K562 (cell line): ENCODE measurements at places on chromosomes 12 and 14.

- no peak for DNase-seq
These were observed 1073.0 kb upstream of the FLRT2 start for GRCh38 chr14:84456946-84457345.

DNA sequence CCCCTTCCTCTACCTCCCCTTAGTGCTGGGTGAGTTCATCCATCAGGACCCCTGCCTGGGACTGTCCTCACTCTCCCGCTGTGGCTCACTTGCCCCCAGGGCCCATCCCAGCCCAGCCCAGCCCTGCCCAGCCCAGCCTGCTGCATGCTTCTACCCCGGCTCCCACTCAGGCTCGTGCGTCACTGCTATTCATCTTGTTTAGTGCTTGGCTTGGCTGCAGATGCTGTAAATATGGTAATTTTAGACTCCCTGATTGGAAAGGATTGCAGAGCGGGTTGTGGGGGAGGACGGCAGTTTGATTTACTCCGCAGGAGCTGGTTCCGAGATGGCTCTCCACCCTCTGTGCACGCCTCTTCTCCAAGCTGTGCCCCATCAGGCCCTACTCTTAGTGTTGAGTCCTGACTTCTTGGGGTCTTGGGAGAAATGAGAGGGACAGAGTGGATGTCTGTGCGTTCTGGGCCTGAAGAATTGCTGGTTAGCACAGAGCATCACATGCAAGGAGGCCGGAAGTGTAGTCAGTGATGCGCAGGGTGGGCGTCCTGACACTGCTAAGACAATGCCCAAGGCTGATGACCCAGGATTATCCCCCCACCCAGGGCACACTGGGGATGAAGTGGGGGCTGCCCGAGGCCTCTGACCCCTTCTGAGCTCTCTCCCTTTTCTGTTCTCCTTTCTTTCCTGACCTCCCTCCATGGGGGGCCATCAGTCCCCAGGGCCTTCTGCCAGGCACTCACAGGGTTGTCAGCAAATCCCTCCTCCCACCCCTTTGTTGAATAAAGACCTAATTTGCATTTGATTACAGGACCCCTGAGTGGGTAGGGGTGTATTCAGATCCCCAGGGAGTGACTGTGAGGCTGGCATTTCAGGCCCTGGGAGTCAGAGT lies 244.4 kb downstream of the ZFP36L1 start:
- no peak for DNase-seq

DNA sequence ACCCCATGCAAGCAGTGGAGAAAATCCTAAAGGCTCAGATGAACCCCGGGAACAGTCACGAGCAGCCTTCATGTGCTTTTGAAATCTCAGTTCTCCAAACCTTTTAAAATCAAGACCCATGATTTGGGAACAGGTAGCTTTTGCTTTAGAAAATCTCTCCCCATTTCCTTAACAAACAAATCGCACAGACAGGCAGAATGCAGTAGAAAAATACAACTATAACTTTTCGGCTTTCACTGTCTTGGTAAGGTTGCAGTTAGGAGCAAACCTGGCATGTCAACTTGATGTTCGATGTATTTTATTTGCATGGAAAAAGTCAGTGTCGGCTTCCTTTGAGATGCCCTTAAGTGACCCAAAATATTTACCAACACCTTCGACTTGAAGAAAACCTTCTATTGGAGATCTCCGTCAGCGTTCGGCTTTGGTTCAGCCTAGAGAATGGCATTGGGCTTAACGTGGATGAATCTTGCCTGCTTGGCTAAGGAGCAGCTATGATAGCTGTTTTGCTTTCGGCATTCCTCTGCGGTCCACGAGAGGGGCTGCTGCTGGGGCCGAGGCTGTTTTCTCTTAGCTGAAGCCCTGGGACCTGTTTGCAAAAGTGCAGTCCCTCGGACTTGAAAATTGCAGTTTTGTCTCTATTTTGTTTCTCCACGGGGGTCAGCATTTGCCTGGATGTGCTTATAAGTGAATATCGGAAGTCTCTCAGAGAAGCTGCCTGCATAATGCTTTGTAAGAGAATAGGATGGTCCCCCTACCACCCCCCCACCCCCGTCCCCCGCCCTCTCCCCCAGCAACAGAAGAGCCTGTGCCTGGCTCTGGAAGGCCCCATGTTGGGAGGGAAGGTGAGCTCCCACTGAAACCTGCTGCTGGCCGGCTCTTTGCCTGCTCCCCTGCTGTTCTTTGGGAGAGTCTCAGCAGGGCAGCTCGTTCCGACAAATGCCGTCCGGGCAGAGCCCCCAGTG lies 122.8 kb downstream of the AACS start:
- no peak for DNase-seq

DNA sequence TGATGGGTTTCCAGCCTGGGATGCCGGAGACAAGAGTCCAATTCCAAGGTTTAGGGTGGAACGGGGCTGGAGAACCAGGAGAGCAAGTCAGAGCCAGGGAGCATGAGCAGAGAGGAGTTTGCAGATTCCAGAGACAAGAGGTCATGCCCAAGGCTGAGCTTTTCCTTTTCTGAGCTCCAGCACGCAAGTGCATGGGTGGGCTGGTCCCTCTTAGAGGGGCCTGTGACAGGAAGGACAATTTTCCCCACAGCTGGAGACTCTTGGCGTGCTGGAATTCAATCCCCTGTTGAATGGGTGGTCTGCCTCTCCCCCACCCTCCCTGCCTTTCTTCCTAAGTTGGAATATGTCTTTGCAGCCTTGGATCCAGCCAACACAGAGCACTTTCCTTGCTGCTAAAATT lies 431.9 kb downstream of the BCL11B start:
- no peak for DNase-seq

DNA sequence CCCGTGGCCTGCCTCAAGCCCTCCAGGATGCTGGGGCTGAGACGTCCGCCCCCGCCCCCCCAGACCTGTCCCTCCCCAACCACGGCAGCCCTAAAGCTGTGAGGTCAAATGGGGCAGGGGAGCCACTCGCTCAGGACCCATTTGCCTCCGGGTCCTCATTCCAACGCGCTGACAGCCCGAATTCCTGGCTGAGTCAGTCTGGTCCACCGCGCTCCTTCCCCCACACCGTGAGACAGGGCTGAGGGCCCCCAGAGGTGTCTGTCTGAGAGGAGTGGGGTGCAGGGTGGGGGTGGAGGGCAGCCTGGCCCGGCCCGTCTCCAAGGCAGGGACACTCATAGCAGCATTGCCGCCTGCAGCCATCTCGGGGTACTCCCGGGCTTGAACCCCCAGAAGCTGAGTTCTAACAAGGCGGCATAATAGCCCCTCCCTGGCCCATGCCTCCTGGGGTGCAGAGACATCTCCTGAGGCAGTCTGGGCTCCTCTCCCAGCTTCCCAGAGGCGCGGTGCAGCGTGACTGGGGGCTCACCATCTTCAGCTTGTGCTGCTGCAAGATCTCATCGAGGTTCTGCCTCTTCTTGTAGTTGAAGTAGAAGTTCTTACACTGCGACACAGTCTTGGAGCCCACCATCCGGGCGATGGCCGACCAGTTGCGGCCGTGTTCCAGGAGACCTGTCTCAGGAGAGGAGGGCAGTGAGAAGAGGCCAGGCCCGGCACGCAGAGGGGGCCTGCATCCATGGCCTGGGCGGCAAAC lies 90.5 kb downstream of the RFLNA start:
- no peak for DNase-seq

GRCh38 chr14:67170660-67171059 lies 18.6 kb upstream of the GARIN2 start:
- DNase-seq: no peak
